ENCODE measurements at places on chromosomes 12 and 14.

- no peak for DNase-seq
Observed at GRCh38 chr14:34387974-34388516, 74.0 kb downstream of the SPTSSA start.

DNA sequence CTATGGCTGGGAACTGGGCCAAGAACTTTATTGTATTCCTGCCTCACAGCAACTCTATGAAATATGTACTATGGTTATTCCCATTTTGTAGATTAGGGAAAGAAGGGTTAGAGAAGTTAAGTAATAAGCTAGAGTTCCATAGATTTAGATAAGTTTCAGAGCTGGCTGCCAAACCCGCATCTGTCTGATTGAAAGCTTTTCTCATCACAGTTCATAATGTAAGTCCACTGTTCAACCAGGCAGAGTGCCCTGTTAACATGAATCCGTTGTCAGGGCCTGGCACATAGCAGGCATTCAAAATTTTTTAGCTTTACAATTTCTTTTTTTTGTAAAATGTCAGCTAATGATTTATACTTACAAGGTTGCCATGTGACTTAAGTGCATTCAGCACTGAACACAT is 467.3 kb downstream of the NRXN3 start:
- DNase-seq, result no peak

- no peak for DNase-seq
Observed at GRCh38 chr12:23217667-23218066, 592.7 kb downstream of the ETNK1 start.

DNA sequence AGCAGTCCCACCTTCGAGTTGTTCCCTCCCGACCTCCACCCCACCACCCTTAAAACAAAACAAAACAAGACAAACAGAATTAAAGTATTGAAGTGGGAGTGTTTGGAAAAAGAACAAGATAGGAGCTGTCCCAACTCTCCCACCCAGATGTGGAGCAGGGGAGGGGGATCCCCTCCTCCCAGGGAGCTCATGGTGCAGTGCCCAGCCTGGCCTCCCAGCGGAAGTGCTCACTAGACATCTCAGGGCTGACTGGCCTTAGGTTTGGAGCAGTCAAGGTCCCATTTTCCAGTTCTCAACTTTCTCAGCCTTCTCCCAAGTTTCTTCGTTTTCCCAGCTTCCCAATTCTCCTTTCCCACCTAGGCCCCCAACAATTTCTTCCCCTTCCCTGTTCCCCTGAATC is 2.9 kb downstream of the SP7 start:
- DNase-seq, result no peak

DNA sequence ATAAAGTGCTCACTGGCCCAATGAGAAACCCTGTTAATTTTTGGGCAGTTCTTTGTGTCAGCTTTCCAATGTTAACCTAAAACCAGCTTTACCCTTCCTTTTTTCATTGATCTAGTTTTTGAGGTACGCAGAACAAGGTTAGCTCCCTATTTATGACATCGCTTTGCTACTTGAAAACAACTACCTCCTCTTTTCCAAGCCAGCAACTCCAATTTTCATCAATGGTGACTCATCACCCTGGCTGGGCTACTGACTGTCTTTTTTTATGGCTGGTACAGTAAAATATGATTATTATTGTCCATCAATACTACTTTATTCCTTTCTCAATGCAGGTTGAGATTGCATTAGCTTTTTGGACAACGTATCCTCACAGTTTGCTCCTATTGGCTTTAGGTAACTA is 22.5 kb upstream of the AKAP6 start:
- DNase-seq, result no peak

DNA sequence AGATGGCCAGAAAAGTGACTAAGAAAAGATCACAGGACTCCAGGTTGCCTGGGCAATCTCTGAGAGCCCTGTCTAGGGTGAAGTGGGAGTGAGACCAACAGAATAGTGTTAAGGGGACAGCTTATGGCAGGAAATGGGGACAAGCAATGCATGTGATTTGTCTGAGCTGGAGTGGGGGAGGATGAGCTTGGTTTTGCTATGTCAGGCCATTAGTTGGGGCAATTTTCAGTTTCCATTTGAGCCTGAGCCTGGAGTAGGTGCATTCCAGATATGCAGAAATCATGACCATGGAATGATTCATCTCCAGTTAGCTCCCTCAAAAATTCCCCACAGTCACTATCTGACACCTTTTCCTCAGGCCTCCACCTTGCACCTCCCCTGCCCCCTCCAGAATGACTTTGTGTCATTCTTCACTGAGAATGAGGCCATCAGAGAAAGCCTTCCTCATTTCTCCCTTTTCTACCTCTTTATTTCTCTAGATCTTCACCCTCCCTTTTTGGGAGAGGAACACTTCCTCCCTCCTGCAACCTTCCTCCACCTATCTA is 150.9 kb upstream of the PLEKHG7 start:
- DNase-seq, result no peak

- DNase-seq, result no peak
Observed at GRCh38 chr12:89260841-89261637, 91.3 kb downstream of the DUSP6 start.

GRCh38 chr14:32078023-32078857 is 1.1 kb downstream of the ARHGAP5 start:
- DNase-seq, result no peak

- DNase-seq, result no peak
Observed at GRCh38 chr14:66231820-66232219, 254.4 kb upstream of the CCDC196 start.

DNA sequence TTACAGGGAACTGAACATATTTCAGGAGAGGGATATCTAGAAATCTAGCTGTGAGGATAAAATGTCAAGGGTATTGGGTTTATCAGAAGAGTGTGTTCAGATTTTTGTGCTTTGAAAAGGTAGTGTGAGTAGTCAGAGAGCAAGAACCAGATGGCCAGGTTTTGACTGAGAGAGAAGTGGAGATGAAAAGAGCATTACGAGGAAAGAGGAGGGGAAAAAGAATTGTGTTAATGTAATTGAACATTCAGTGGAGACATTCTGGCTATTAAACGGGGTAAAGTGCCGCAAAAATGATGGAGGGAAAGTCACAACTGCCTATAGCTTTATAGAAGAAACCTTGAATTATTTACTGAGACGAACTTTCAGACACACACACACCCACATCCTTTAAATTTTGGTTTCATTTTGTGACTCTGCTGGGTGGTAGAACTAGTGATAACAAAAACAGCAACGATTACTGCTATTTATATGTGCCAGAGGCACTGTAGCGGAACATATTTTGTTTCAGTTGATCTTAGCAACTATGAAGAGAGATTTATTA is 213.6 kb downstream of the ERC1 start:
- no peak for DNase-seq

Measured in D721Med (cell line).